A549 treated with RU486 at 1 μM for 4 hours (cell line): ENCODE measurements at places on chromosomes 13 and 19. TPM values are rescaled to one million over a fixed set of nuclear protein-coding genes. Genes with fewer than 3 reads are reported as not detected.

The ZNF418 gene
- 0.74 to 1.7 TPM (median 0.82 TPM) in 5 replicates for total RNA-seq

The AP2A1 gene
- 40.1 to 57.4 TPM (median 50.9 TPM) in 5 replicates for total RNA-seq

The KLK11 gene
- not detected in 5 replicates for total RNA-seq

The NHLRC3 gene
- 2.8 to 6.4 TPM (median 5.6 TPM) in 5 replicates for total RNA-seq

The CNFN gene
- total RNA-seq, result 37.4 to 59.3 TPM (median 47.4 TPM) in 5 replicates

The FGF21 gene
- total RNA-seq, result not detected in 5 replicates

The ZNF564 gene
- total RNA-seq, result 0.95 to 2.9 TPM (median 2.1 TPM) in 5 replicates

The PPP1R13L gene
- total RNA-seq, result 24.1 to 30.7 TPM (median 26.0 TPM) in 5 replicates

The LIG1 gene
- total RNA-seq, result 60.8 to 71.7 TPM (median 66.9 TPM) in 5 replicates

The ALDH16A1 gene
- 13.6 to 25.0 TPM (median 21.1 TPM) in 5 replicates for total RNA-seq

The CEACAM8 gene
- not detected in 5 replicates for total RNA-seq

The MYPOP gene
- 5.9 to 11.3 TPM (median 9.3 TPM) in 5 replicates for total RNA-seq

The SIGLEC7 gene
- not detected in 5 replicates for total RNA-seq

The BCL2L12 gene
- total RNA-seq, result 51.6 to 75.3 TPM (median 73.0 TPM) in 5 replicates

The JSRP1 gene
- total RNA-seq, result 0.44 to 1.00 TPM (median 0.60 TPM) in 4 of 5 replicates, not detected in the other

The ZNF625 gene
- not detected in 5 replicates for total RNA-seq

The NR1H2 gene
- 56.2 to 87.1 TPM (median 77.9 TPM) in 5 replicates for total RNA-seq

The OR10H1 gene
- total RNA-seq, result not detected in 5 replicates

The COLGALT1 gene
- 57.5 to 79.4 TPM (median 71.9 TPM) in 5 replicates for total RNA-seq

The LHB gene
- total RNA-seq, result not detected in 5 replicates

The SLITRK1 gene
- not detected in 5 replicates for total RNA-seq

The IQCN gene
- 0.32 to 0.49 TPM (median 0.40 TPM) in 5 replicates for total RNA-seq

The CEACAM3 gene
- not detected in 5 replicates for total RNA-seq

The IGFL1 gene
- 2.2 to 3.1 TPM (median 2.6 TPM) in 5 replicates for total RNA-seq

The POU2F2 gene
- total RNA-seq, result 0.28 to 0.62 TPM (median 0.47 TPM) in 5 replicates

The USPL1 gene
- 5.4 to 13.0 TPM (median 11.7 TPM) in 5 replicates for total RNA-seq

The LIM2 gene
- total RNA-seq, result not detected in 5 replicates

The SERP2 gene
- total RNA-seq, result not detected in 5 replicates

The C19orf33 gene
- total RNA-seq, result 617 to 825 TPM (median 744 TPM) in 5 replicates

The IGSF23 gene
- total RNA-seq, result 0.30 to 0.63 TPM (median 0.48 TPM) in 5 replicates

The DHDH gene
- 1.1 to 2.1 TPM (median 1.5 TPM) in 5 replicates for total RNA-seq

The KASH5 gene
- 0.10 TPM in 1 of 5 replicates, not detected in the others for total RNA-seq

The ZNF222 gene
- total RNA-seq, result 3.4 to 4.8 TPM (median 4.6 TPM) in 5 replicates

The PSG2 gene
- not detected in 5 replicates for total RNA-seq

The HSH2D gene
- total RNA-seq, result 0.09 TPM in 1 of 5 replicates, not detected in the others

The OR7D2 gene
- total RNA-seq, result not detected in 5 replicates

The NCAN gene
- total RNA-seq, result 0.03 to 0.23 TPM (median 0.05 TPM) in 3 of 5 replicates, not detected in the others

The SYCN gene
- total RNA-seq, result not detected in 5 replicates

The PLVAP gene
- not detected in 5 replicates for total RNA-seq

The F10 gene
- total RNA-seq, result 0.13 TPM in 1 of 5 replicates, not detected in the others

The MCF2L gene
- 0.14 to 0.76 TPM (median 0.31 TPM) in 5 replicates for total RNA-seq

The SYNGR4 gene
- total RNA-seq, result 1.9 to 4.4 TPM (median 3.1 TPM) in 5 replicates

The ANKRD24 gene
- total RNA-seq, result 0.12 to 0.39 TPM (median 0.17 TPM) in 5 replicates

The TRPC4 gene
- total RNA-seq, result 0.03 to 0.25 TPM (median 0.12 TPM) in 4 of 5 replicates, not detected in the other

The PTH2 gene
- total RNA-seq, result not detected in 5 replicates

The CCDC70 gene
- total RNA-seq, result 0.14 TPM in 1 of 5 replicates, not detected in the others

The MAP4K1 gene
- 0.27 to 1.4 TPM (median 0.70 TPM) in 5 replicates for total RNA-seq

The MIA gene
- total RNA-seq, result 1.1 TPM in 1 of 5 replicates, not detected in the others

The PPP1R15A gene
- total RNA-seq, result 98.8 to 159 TPM (median 116 TPM) in 5 replicates

The CYP4F12 gene
- 1.4 to 2.4 TPM (median 2.1 TPM) in 5 replicates for total RNA-seq

The KLF2 gene
- 11.6 to 27.4 TPM (median 23.2 TPM) in 5 replicates for total RNA-seq

The EDDM13 gene
- total RNA-seq, result not detected in 5 replicates

The KLF12 gene
- 0.82 to 2.8 TPM (median 2.6 TPM) in 5 replicates for total RNA-seq
